GM12878 (cell line): ENCODE measurements at places on chromosomes 12 and 14. TPM values are rescaled to one million over a fixed set of nuclear protein-coding genes. Genes with fewer than 3 reads are reported as not detected.

DNA sequence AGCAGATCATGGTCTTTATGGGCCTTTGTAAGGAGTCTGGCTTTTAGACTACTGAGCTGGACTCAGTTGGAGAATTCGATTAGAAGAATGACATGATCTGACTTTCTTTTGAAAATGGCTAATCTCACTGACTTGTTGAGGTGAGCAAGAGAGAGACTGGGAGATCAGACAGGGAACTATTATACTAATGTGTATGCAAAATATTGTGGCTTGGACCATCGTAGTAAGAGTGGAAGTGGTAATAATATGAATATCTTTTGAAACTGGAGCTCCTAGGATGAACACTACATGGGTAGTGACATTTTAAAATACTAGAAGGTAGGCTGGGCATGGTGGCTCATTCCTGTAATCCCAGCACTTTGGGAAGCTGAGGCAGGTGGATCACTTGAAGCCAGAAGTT lies 56.2 kb upstream of the CCT2 start:
- no peak for DNase-seq

- no peak for DNase-seq
Observed at GRCh38 chr12:1826401-1826800, 6.0 kb downstream of the LRTM2 start.

The TAS2R42 gene
- total RNA-seq = not detected in 2 replicates

DNA sequence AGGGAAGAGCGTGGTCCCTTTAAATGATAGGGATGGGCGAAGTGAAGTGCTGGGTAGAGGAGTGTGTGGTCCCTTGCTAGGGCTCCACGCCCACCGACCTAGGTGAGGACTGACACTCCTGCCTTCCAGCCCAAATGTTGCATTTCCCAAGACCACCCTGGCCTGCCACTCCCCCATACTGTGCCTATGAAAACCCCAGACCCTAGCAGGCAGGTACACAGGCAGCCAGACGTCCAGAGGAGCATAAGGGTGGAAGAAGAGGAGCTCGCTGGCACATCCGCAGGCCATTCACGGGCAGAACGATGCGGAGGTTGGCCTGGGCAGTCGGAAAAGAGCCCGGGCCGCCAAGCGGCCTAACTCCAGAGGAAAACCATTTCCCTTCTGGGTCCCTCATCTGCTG lies 817 bp upstream of the IPO8 start:
- DNase-seq = no peak

DNA sequence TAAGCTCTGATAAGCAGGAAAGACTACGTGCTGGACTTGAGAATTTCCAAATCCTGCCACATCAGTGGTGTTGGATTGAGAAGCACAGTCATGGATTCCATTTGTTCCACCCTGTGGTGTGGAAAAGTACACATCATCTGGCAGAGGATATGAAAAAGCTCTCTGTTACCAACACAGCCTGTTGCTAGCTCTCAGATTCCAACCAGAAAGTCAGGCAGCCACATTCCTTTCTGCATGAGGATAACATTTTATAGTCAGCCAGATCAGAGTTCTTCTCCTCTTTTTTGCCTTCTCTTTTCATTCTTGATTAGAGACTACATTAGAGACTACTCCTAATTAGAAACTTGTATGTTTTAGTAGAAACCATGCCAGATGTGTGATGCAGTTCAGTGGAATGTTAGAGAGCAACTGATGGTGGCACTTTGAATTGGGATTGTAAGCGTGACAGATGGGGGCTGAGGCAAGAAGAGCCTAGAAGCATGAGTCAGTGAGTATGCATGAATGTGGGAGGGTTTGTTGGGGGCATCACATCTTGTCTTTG lies 61.2 kb upstream of the STXBP6 start:
- no peak for DNase-seq

The MYF5 gene
- total RNA-seq = not detected in 2 replicates

DNA sequence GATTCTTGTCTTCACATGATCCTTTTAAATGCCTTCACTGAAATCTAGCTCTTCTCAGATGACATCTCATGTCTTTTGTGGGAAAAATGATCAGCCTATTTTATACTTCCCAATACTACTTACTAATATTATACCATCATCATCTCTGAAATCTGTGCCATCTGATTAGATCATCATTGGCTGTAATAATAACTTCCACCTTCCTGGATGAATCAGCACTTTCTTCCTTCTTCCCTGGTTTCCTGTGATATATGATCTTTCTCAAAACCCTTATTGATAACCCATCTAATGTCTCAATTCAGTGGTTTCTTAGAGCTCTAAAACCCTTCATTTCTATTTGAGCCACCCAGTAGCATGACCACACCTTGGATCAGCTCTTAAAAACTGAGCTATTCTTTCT lies 30.9 kb downstream of the GPR137C start:
- DNase-seq = no peak

DNA sequence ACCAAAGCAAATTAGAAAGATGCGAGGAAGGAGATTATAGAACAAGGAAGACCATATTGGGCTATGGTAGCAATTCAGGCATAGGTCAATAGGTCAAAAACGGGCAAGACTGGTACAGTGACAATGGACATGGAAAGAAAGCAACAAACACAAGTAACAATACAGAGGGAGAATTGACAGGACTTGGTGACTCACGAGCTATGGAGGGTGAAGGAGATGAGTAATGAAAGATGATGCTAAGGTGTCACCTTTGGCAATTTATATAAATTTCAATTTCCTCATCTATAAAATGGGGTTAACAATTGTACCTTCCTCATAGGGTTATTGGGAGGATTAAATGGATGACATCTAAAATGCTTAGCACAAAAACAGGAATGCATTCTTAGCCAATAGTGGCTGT lies 15.1 kb upstream of the DUSP16 start:
- no peak for DNase-seq

The TSPAN19 gene
- total RNA-seq = not detected in 2 replicates

The GAPDH gene
- 5,606 and 5,698 TPM in 2 replicates for total RNA-seq

DNA sequence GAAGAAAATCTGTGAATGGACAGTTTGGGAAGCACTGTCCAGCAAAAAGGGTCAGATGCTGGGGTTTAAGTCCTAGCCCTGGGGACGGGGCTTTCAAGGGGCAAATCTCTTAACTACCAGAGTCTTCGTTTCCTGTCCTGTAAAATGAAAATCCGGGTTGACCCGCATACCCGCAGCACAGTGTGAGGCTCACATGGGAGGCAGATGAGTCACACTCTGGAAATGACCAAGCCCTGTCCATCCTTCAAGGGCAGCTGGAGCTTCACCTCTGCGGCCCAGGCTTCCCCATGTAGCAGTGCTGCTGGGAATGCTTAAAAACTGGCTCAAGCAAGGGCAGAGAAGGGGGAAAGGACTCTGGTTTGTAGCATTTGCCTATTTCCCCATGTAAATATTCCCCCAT lies 19.0 kb downstream of the FAM181A start:
- DNase-seq = no peak

The ZDHHC22 gene
- total RNA-seq = not detected in 2 replicates

DNA sequence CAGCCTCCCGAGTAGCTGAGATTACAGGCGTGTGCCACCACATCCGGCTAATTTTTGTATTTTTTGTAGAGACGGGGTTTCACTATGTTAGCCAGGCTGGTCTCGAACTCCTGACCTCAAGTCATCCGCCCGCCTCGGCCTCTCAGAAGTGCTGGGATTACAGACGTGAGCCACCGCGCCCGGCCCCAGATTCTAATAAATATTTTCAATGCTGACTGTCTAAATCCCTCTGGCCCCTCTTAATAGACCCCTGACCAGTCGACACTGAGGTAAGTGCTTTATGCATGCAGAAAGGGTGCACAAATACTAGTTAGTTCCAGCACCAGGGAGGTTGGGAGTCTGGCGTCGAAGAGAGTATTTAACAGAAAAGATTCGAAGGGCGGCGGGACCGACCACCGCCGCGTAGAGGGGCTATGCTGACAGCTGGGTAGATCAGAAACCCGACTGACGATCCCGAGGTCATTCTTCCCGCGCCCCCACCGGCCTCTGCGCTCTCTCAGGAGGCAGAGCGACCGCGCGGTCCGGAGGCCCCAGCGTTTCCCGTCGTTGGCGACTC lies 1.1 kb upstream of the SPATS2 start:
- no peak for DNase-seq

DNA sequence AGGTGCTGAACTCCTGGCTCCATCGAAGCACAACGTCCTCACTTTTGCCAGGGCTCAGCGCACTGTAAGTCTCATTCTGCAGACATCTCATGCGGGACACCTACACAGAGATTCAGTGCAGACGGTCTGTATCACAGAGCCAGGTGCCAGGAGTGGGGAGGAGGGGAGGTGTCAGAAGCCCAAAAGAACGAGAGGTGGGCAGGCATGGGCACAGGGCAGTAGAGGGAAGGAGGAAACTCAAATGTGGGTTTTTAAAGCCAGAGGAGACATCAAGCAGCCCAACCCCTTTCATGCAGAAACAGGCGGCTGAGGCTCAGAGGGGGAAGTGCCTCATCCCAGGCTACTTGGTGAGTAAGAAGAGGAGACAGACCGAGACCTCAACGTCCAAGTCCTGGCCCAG lies 2.5 kb upstream of the LPAR5 start:
- DNase-seq = no peak

The FOXN4 gene
- not detected in 2 replicates for total RNA-seq

DNA sequence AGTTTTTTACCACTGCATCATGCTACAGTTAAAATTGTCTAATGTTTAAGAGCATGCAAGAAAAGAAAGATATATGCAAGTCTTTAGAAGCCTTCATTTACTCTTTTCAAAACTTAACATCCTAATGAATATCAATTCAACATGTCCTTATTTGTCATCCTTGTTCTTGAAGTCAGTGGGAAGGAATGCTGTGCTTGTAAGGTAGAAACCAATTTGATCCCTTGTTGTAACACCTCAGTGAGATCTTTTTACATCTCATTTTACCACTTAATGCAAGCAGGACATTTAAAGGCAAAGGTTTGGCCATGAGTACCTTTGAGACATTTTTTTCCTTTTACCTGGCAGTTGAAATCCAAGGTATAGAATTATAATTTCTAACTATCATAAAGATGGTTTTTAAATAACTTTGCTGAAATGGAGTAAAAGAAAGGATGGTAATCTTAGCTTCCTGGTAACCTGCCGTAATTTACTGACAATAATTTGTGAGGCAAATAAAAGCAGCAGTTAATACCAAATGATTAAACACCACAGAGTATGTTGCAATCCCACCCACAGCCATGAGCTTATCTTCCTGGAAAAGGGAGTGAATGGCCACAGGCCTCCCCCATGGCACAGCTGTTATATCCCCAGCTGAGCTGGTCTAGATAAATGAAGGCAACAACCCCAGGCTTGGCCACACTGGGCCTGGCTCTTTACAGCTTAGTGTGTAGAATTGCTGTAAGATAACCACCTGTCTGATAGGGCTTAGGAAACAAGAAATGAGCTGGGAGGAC lies 33.2 kb upstream of the STRN3 start:
- DNase-seq = no peak

GRCh38 chr14:51507906-51508511 lies 143.7 kb upstream of the FRMD6 start:
- no peak for DNase-seq

DNA sequence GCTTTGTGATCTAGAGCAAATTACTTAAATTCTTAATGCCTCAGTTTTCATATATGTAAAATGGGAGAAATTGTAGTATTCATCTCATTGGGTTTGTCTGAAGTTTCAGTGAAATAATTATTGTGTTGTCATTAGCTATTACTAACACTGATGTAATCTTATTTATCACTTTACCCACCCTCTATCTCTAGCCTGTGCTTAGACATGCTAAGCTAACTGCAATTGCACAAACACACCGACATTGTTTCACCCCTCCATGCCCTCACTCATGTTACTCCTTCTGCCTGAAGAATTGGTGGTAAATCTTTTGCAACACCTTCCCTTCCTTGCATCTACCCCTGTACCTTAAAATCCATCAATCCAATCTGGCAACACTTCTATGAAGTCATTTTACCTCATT lies 241.6 kb downstream of the BCAT1 start:
- no peak for DNase-seq

- no peak for DNase-seq
Observed at GRCh38 chr14:35369701-35370191, 34.8 kb downstream of the NFKBIA start.

DNA sequence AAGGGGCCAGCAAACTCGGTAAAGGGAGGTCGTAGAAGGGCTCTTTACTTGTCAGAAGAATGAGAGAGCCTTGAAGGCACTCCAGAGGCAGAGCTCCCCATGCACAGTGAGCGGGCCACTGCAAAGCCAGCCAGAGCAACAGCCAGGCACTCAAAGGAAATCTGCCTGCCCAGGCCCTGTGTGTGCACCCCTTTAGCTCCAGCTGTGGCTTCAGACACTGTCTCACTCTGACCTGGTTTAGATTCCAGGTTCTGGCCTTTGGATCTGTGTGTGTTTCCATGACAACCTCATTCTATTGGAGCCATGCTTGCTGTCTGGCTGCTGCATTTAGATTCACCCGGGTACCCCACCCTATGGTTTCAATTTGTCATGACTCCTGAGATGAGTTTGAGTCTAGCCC lies 170.3 kb downstream of the CAPZA3 start:
- DNase-seq = no peak

- no peak for DNase-seq
Observed at GRCh38 chr14:97916100-97916499, 1118.9 kb downstream of the VRK1 start.

- no peak for DNase-seq
Observed at GRCh38 chr14:50037852-50038251, 78.5 kb downstream of the VCPKMT start.

DNA sequence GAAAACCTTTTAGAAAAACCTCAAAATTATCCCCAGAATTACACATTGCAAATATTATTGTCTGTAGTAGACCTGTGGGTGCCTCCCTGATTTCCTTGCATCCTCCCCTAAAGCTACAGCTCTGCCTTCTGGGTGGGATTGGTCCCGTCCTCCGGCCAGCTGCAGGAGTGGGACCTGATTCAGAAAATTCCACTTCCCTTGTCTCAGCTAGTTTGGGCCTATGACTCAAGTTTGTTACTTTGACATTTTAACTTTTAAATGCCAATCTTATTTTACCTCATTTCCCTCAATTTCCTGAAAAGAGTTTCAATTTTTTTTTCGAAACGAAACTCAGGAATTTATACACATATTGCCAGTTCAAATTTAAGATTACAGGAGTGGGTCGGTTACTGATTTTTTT lies 13.2 kb upstream of the SLC41A2 start:
- DNase-seq = no peak

- DNase-seq = no peak
Observed at GRCh38 chr12:62977418-62977817, 42.5 kb upstream of the PPM1H start.

DNA sequence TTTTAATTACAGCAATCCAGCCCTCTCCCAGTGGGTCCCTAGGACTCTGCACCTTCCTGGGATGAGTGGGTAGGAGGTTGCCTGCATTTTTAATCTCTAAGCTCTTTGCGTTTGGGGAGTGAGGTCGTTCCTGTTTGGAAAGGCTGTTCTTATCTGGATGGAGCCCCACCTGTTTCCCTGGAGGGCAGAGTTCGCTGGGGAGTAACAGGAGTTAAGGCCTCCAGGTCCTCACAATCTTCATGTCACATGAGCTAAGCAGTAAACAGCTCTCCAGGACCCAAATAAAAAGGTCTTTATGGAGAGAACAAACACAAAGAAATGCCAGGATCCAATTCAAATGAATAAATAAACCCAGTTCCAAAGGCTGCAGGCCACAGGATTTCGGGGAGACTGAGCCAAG lies 56.0 kb upstream of the RFLNA start:
- no peak for DNase-seq

The DEPDC4 gene
- 1.6 and 1.9 TPM in 2 replicates for total RNA-seq

The SLC38A1 gene
- 148 and 152 TPM in 2 replicates for total RNA-seq

GRCh38 chr12:25071366-25071765 lies 122.5 kb upstream of the BCAT1 start:
- DNase-seq = no peak

The ATP5F1B gene
- 885 and 921 TPM in 2 replicates for total RNA-seq

The AICDA gene
- 11.5 and 12.7 TPM in 2 replicates for total RNA-seq

- no peak for DNase-seq
Observed at GRCh38 chr14:32786886-32787285, 151.8 kb upstream of the NPAS3 start.

The WNT1 gene
- not detected in 2 replicates for total RNA-seq
